Activated T-helper 1 cell treated with Interleukin-2 at 50 U/mL for 16 hours (primary cell): ENCODE measurements at places on chromosomes 4 and X.

DNA sequence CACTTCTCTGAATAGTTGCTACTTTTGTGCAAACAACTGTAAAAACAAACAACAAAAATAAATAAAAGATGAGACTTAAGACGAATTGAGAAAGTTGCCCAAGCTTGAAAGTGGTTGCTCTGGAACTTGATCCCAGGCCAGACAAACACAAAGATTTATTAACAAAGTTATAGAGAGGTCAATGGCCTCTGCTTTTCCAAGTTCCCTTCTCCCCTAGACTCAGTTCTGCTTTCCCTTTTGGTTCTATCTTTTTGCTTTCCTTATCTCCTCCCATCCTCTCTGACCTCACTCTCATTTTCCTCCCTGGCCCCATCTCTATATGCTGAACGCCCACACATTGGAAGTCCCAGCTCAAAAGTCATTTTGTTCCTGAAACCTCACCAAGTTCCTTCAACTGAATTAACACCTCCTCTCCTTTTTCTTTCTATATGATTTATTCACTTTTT lies 82.7 kb downstream of the MXRA5 start:
- DNase-seq = no peak

DNA sequence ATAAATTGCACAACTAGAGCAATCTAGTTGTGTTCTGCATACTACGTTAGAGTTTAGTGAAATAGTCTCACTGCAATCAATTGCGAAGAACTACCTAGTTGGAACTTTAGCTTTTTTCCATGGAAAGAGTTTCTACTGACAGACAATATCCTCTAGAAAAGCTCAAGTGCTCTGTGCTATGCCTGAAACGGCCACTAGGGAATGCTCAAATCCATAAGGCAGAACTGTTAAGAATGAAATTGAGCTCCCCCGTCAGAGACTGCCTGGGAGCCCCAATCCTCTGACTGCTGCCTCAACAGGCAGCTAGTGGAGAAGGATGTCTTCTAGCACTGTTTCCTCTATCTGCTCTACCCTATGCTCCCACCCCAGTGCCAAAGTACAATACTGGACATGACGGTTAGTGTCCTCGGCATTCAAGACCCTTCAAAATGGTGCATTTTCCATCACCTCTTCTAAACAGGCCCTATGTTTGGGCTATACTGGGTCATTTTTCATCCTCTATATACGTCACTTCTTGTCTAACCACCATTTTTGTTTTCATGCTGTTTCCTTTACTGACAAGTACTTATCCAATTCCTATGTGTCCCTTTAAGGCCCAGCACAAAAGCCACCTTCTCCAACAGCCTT lies 35.3 kb downstream of the FRMD7 start:
- peak; percentile 1 for DNase-seq

DNA sequence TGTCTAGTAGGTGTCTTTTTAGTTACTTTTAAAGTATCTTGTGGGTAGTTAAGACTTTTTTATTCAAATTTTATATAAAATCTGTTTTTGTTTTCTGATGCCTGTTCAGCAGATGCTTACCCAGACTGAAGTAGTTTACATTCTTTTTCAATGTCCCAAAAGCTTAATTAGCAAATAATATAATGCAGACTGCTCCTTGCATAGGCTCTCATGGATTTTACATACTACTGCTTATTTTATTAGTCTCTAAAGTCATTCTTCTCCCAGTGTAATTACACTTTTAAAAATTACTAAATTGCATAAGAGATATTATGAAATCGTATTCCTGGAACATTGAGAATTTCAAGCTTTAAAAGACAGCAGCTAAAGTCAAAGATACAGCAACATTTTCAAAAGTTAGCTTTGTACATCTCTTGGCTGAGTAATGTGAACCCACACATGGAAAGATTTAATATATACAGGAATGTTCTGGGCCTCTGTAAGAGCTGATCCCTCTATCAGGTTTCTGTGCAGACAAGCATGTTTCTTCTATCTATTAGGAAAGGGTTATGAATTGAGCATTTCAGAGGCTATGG lies 148.4 kb upstream of the SPRY1 start:
- no peak for DNase-seq

DNA sequence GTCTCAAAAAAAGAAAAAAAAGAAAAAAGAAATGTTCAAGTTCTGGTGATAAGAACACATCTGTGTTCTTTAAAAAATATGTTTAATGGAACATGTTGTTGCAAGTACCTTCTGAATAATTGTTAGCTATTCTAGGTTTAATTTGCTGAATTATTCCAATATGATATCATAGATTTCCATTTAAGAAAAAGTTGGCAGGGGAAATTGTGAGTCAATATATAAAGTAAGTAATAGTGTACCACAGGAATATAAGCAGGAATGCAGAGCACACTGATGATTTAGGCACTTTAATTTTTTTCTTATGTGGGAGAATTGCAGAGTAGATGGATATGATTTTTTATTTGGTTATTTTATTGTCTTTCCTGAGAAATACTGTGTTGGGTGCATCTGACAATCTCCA lies 190.7 kb downstream of the RPA4 start:
- DNase-seq = no peak

DNA sequence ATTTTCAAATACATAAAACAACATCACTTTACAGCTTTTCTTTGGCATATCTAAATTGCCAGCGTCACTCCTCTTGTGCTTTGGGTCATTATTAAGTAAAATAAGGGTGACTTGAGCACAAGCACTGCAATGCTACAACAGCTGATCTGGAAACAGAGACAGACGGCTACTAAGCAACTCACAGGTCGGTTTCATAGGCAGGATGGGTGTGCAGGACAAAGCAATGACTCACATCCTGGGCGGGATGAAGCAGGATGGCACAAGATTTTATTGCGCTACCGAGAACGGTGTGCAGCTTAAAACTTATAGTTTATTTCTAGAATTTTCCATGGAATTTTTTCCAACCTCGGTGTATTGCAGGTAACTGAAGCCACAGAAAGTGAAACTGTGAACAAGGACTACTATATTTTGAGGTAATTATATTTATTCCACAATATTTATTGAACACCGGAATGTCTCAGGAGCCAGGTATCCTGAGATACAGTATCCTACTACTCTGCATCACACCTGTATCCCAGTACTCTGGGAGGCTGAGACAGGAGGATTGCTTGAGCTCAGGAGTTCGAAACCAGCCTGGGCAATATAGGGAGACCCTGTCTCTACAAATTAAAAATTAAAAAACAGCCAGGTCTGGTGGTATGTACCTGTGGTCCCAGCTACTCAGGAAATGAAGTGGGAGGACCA lies 215.5 kb downstream of the APBB2 start:
- DNase-seq = no peak

- no peak for DNase-seq
Observed at GRCh38 chr4:11297201-11297600, 131.5 kb downstream of the HS3ST1 start.

DNA sequence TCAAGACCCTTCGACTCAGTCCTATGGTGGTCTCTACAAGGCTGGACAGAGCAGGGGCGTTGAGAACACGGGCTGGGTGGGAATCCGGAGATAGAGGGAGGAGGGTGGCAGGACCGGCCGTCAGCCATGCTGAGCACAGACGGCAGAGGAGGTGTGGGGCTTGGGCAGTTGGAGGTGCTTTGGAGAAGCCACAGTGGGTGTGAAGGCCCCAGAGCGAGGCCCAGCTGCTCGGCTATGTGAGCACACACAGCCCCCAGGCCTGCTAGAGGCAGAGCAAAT lies 4.2 kb downstream of the PDE6B start:
- no peak for DNase-seq

DNA sequence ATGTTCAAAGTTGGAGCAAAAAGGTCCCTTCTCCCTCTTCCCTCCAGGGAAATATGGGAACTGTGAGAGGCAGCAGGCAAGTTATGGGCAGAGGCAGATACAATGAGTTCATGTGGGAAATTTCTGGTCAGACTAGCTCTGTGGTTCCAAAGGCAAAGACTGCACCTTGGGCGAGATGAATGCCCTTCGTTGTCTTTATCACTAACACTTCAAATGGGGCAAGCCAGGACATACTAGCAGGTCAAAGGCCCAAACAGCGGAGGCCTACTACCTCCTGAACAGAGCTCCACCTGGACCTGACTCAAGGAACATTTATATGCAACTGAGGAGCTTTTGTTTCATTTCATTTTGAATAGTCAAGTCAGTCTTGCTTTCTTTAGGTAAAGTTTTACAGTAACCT lies 29.0 kb downstream of the SRPX2 start:
- DNase-seq = no peak

- DNase-seq = no peak
Observed at GRCh38 chrX:22278375-22278774, 5.7 kb downstream of the CBLL2 start.

- no peak for DNase-seq
Observed at GRCh38 chrX:37000140-37000539, 8.0 kb upstream of the FAM47C start.

GRCh38 chrX:50768801-50769200 lies 45.2 kb downstream of the SHROOM4 start:
- no peak for DNase-seq

GRCh38 chr4:1598206-1599025 lies 85.7 kb downstream of the FAM53A start:
- DNase-seq = no peak

DNA sequence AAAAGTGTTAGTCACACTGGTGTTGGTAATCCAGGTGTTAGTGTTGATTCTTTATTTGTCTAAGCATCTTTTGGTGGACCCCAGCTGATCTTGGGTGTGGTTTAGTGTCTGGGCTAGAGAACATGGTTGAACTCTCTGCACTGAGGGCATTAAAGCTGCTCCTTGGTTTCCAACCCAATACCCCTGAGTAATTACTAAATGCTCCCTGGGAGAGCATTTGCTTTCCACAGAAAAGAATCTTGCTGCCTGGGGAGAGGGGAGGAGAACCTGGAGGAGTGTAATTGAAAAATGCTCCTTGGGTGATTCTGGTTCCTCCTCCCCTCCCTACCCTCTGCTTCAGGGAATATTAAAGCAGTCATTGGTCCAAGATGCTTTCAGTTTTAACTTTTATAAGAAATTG lies 3.1 kb downstream of the GUCY1B1 start:
- DNase-seq = no peak

GRCh38 chrX:34063616-34064015 lies 68.5 kb downstream of the FAM47A start:
- DNase-seq = no peak

GRCh38 chr4:68271851-68272357 lies 26.4 kb upstream of the TMPRSS11B start:
- DNase-seq = no peak

DNA sequence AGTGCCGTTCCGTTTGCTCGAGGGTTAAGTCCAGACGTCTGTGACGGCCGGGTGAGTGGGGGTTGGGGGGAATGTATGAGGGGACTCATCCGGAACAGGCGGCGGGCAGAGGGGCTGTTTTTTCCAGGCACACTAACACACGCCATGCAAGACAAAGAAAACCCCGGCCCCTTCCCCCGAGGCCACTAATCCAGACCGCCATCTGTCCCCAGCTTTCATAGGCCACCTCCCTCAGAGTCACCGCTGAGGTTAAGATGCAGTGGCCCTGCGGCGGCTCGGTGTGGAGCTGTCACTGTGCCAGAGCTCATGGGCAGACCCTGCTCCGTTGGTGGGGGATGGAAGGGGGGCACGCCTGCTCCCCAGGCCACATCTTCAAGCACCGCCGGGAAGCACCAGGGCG lies 34.1 kb downstream of the SORCS2 start:
- no peak for DNase-seq

- DNase-seq = peak; percentile 0
Observed at GRCh38 chrX:97639526-97639925, 755.8 kb downstream of the RPA4 start.

DNA sequence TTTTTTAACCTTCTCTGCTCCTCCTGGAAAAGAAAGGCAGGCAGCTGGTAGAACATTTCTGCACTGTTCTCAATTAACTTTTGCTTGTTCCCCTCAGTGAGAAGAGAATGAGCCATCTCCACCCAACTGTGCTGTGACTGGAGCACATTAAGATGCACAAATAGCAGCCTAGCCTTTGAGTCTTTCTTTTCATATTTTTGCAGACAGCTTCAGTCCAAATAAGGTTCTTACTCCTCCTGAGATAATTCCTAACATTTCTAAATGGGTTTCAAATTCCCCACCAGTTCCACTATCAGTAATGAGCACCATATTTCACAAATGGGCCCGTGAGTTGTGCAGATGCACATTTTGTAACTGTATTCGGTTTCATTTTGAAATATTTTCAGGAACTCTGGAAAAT lies 118.6 kb downstream of the SPCS3 start:
- DNase-seq = no peak

DNA sequence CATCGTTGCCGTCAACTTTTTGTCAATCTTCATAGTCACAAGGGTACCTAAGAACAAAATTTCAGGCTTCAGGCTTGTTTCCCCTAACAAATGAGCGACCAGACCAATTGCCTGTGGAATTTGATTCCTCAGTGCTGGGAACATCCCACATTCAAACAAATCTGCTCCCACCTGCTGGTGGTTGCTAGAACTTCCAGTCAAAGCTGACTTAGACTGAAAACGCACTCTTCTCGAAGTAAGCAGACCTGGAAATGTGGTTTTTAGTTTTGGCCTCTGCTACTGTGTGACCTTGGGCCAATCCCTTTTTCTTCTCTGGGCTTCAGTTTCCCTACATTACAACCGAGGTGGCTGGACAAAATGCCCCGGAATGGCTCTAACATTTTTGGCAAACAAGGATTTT lies 1.8 kb upstream of the GABRQ start:
- DNase-seq = no peak

- DNase-seq = no peak
Observed at GRCh38 chr4:55116450-55116849, 8.9 kb downstream of the KDR start.

GRCh38 chrX:10176121-10177003 lies 19.6 kb downstream of the CLCN4 start:
- no peak for DNase-seq

DNA sequence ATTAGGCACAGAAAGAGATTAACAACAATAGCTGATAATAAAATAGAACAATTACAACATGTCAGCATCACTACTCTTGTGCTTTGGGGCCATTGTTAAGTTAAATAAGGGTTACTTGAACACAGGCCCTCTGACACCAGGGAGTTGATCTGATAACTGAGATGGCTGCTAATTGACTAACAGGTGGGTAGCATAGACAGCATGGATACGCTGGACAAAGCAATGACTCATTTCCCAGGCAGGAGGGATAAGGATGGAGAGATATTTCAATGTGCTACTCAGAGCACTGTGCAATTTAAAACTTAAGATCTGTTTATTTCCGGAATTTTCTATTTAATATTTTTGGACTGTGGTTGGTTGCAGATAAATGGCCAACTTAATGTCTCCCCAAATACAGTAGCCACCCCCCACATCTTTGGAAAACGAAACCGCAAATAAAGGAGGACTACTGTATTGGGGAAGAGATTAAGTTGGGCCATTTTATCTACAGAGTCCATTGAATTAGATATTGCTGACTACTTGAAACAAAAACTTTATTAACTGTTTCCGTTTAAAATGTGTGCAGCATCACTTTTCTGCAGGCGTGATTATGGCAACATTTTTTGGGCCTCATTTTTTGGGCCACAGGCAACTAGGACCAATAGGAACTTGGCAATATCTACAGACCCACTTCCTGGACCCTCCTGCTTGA lies 200.6 kb upstream of the KLF3 start:
- no peak for DNase-seq

GRCh38 chr4:76306882-76307659 lies 538 bp downstream of the STBD1 start:
- no peak for DNase-seq

GRCh38 chr4:83536362-83537272 lies 709 bp downstream of the GPAT3 start:
- DNase-seq = no peak
